ENCODE measurements at places on chromosomes 4 and X. TPM values are rescaled to one million over a fixed set of nuclear protein-coding genes. Genes with fewer than 3 reads are reported as not detected.

The COL4A6 gene
- not detected for total RNA-seq

The GYPE gene
- 1.2 TPM for total RNA-seq

The FGFBP2 gene
- total RNA-seq = 713 TPM

The PNMA5 gene
- not detected for total RNA-seq

The MXD4 gene
- 166 TPM for total RNA-seq

- no peak for DNase-seq
- no peak overlapping the region for H3K27ac ChIP-seq
- H3K36me3 ChIP-seq = no peaks in the 10 kb centered on the region
- H3K4me3 ChIP-seq = no peak overlapping the region
Measured at GRCh38 chrX:20521222-20521621, 254.5 kb upstream of the RPS6KA3 start.

DNA sequence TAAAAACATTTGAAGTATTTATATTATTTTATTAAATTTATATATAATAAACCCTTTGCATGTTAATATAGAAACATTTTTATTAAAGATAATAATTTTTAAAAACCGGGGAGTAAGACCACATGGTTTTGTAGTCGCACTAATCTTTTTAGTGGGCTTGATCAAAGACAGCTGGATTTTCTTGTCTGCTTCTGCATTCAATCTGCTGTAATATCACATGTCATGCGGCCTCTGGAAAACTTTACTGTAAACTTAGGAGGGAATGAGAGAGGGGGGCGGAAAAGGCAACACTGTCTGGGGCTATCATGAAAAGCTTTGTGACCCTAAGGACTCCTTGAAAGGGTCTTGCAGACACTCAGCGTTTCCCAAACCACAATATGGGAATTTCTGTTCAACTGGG lies 62.8 kb upstream of the NLGN4X start:
- no peak for DNase-seq
- no peak overlapping the region for H3K4me3 ChIP-seq
- no peak overlapping the region for H3K27ac ChIP-seq
- H3K36me3 ChIP-seq = no peaks in the 10 kb centered on the region
- no peaks in the 10 kb centered on the region for H3K27me3 ChIP-seq
- no peaks in the 10 kb centered on the region for H3K4me1 ChIP-seq

DNA sequence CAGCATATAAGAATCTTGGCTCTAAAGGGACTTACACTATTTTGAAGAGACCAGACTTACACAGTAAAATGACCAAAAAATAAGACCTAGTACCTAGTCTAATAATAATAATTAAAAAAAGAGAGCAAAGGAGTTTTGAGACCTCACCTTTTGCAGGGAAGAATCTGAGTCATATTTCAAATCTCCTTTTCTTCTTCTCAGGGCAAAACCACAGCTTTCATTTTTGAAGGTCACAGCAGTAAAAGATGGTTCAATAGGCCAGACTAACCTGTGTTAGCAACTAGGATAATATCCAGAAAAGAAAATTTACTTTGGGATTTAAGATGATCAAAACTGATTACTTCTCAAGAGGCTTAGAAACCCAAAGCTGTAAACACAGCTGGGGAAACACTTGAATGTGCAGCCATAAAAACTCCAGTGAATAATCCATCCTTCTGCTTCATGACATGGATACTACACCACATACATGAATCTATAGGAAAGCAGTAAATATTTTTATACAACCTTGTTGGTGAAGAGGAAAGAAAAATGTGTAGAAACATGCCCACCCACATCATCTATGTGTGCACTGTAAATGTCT lies 25.9 kb upstream of the LNX1 start:
- no peaks in the 10 kb centered on the region for H3K27me3 ChIP-seq
- H3K27ac ChIP-seq = no peak overlapping the region
- no peak overlapping the region for H3K4me3 ChIP-seq
- H3K4me1 ChIP-seq = no peaks in the 10 kb centered on the region
- no peak for DNase-seq

- no peak for DNase-seq
- no peaks in the 10 kb centered on the region for H3K27me3 ChIP-seq
- H3K4me3 ChIP-seq = no peak overlapping the region
- no peak overlapping the region for H3K27ac ChIP-seq
Measured at GRCh38 chrX:112766774-112767173, 73.9 kb downstream of the AMOT start.

GRCh38 chr4:26152056-26152455 lies 168.8 kb upstream of the RBPJ start:
- H3K4me1 ChIP-seq = no peaks in the 10 kb centered on the region
- no peaks in the 10 kb centered on the region for H3K36me3 ChIP-seq
- no peak for DNase-seq
- no peak overlapping the region for H3K4me3 ChIP-seq
- H3K27me3 ChIP-seq = no peaks in the 10 kb centered on the region

GRCh38 chr4:174657472-174657871 lies 135.2 kb upstream of the HPGD start:
- H3K36me3 ChIP-seq = no peaks in the 10 kb centered on the region
- H3K27ac ChIP-seq = no peak overlapping the region
- no peak for DNase-seq

DNA sequence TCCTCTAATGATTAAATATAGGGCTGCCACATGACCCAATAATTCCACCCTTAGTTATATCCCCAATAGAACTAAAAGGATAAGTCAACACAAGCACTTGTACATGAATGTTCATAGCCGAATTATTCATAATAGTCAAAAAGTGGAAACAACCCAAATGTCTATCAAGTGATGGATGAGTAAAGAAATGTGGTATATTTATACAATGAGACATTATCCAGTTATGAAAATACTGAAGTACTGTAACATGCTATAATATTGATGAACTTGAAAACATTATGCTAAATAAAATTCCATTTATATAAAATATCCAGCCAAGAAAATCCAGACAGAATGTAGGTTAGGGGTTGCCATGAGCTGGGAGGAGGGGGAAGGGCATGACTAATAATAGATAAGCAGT lies 436.7 kb upstream of the AADAT start:
- H3K27me3 ChIP-seq = no peaks in the 10 kb centered on the region
- H3K27ac ChIP-seq = no peak overlapping the region
- H3K36me3 ChIP-seq = no peaks in the 10 kb centered on the region
- no peak overlapping the region for H3K4me3 ChIP-seq
- no peak for DNase-seq
- H3K4me1 ChIP-seq = no peaks in the 10 kb centered on the region

DNA sequence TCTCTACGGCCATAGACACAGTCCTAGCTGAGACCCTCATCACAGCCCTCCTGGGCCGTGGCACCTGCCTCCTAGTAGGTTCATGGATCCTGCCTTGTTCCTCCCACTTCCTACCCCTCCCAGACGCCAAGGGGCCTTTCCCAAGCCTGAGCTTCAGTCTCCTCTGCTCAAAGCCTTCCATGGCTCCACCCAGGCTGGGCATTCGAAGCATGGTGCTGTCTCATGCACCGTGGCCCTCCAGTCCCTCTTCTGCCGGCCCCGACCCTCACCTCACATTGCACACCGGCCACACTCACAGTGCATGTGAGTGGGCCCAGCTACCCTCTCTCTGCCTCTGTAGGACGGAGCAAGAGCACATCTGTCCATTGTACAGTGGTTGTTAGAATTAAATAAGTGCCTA lies 21.7 kb upstream of the KIAA0232 start:
- no peak overlapping the region for H3K4me3 ChIP-seq
- DNase-seq = no peak
- no peaks in the 10 kb centered on the region for H3K27me3 ChIP-seq
- peaks cover 5% of the 10 kb centered on the region for H3K4me1 ChIP-seq

- no peak overlapping the region for H3K27ac ChIP-seq
- no peaks in the 10 kb centered on the region for H3K27me3 ChIP-seq
- no peaks in the 10 kb centered on the region for H3K36me3 ChIP-seq
- H3K4me1 ChIP-seq = no peaks in the 10 kb centered on the region
- DNase-seq = no peak
Measured at GRCh38 chr4:185570727-185571126, 35.4 kb upstream of the PDLIM3 start.

DNA sequence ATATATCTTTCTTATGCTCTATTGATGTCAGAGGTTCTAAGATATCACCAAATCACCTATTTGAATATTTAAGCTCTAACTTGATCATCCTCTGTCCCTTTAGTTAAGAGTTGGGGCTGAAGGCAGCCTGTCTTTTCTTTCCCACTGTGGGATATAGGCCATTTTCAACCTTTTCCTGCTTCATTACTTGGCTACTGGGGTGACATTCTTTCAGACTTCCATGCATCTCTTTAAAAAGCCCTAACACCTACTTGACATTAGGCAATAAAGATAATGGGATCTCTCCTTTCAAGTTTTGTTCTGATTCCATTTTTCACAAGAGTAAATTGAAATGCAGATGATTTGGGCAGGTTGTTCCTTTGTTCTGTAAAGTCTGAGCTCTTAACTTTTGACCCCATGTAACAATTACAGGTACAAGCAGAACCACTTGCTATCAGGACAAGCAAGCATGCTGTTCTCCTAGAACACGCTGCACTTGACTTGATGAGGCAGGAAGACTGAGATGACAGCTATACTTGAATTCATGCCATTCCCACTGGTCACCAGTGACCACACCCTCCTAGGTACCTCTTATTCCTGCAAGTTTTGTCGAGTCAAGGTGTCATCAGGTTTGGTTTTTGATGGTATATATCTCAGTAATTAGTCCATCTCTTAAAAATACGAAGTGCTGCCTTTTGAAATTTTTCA lies 18.2 kb downstream of the HOPX start:
- H3K4me3 ChIP-seq = no peak overlapping the region
- no peaks in the 10 kb centered on the region for H3K36me3 ChIP-seq
- no peak overlapping the region for H3K27ac ChIP-seq
- no peaks in the 10 kb centered on the region for H3K27me3 ChIP-seq
- DNase-seq = no peak

- peak; percentile 29 for DNase-seq
- peaks cover 80% of the 10 kb centered on the region for H3K27me3 ChIP-seq
- H3K27ac ChIP-seq = no peak overlapping the region
- no peak overlapping the region for H3K4me3 ChIP-seq
Measured at GRCh38 chr4:84498203-84498934, 723 bp downstream of the NKX6-1 start.

DNA sequence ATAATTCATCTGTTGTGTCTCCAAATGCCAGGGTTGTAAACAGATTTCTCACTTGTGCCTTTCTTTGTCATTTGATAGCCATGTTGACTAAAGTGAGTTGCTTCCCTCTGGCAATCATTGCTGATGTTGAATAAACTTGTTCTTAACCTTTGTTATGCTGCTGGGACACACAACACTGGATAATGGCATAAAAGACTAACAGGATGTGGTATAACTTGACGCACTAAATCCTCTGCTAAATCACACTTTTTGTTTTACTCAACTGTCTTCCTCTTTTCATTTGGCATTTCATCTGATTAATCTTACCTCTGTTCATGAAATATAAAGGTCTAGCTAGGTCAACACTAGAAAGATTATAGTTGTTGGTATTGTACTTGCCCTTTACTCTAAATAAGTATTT lies 17.6 kb upstream of the CXCL5 start:
- H3K27me3 ChIP-seq = no peaks in the 10 kb centered on the region
- no peak for DNase-seq
- H3K36me3 ChIP-seq = no peaks in the 10 kb centered on the region
- H3K27ac ChIP-seq = no peak overlapping the region
- no peaks in the 10 kb centered on the region for H3K4me1 ChIP-seq

DNA sequence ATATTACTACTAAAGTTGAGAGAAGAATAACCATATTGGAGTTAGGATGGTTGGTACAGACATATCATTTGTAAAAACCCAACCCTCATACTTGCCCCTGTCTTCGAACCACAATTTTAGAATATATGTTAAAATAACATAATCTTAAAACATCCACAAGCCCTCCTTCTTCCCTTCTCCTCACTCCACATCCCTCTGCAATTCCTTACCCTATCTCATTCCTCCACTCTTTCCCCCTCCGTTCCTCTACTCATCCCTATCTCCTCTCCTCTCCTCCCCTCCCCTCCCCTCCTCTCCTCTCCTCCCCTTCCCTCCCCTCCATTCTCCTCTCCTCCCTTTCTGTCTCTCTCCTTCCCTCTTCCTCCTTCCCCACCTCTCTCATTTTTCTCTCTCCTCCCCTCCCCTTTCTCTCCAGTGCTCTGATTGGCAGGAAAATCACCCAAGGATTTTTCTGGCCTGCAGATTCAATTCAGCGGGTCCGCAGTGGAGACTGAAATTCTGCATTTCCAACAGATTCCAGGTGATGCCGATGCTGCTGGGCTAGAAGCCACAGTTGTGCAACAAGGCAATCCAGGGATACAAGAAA lies 17.4 kb upstream of the ODAM start:
- no peak overlapping the region for H3K27ac ChIP-seq
- H3K4me1 ChIP-seq = no peaks in the 10 kb centered on the region
- H3K4me3 ChIP-seq = no peak overlapping the region
- no peaks in the 10 kb centered on the region for H3K36me3 ChIP-seq
- no peaks in the 10 kb centered on the region for H3K27me3 ChIP-seq
- DNase-seq = no peak

- no peaks in the 10 kb centered on the region for H3K36me3 ChIP-seq
- no peaks in the 10 kb centered on the region for H3K27me3 ChIP-seq
- no peak overlapping the region for H3K4me3 ChIP-seq
- no peak overlapping the region for H3K27ac ChIP-seq
- DNase-seq = no peak
Measured at GRCh38 chr4:5784021-5784420, 73.0 kb downstream of the EVC start.

- H3K36me3 ChIP-seq = no peaks in the 10 kb centered on the region
- no peaks in the 10 kb centered on the region for H3K4me1 ChIP-seq
- H3K27ac ChIP-seq = no peak overlapping the region
- no peak overlapping the region for H3K4me3 ChIP-seq
Measured at GRCh38 chr4:70759126-70759525, 37.4 kb downstream of the RUFY3 start.

- DNase-seq = no peak
- H3K4me1 ChIP-seq = no peaks in the 10 kb centered on the region
- no peaks in the 10 kb centered on the region for H3K36me3 ChIP-seq
- H3K27ac ChIP-seq = no peak overlapping the region
- no peaks in the 10 kb centered on the region for H3K27me3 ChIP-seq
- H3K4me3 ChIP-seq = no peak overlapping the region
Measured at GRCh38 chrX:96540111-96540631, 144.5 kb upstream of the DIAPH2 start.

DNA sequence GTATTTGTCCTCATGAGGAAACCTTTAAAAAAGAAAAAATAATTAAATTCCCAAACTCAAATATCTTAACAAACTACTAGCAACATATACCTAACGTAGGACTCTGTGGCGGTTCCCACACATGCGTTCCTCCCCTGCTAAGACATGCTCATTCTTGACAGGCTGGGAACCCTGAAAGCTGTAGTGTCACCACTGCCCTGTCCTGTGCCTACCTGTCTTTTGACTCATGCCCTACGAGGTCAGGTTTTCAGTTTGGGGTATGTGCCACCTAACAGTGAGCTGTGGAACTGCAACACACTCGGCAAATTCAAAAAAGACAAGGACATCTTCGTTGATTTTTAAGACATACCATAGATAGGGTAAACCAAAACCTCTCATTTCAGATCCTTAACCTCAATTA lies 17.8 kb downstream of the IDS start:
- H3K36me3 ChIP-seq = peaks cover 70% of the 10 kb centered on the region
- no peak overlapping the region for H3K4me3 ChIP-seq
- no peak overlapping the region for H3K27ac ChIP-seq
- no peaks in the 10 kb centered on the region for H3K27me3 ChIP-seq
- peak; percentile 43 for DNase-seq

Data from natural killer cell (primary cell).